ENCODE measurements at places on chromosomes 4 and X. TPM values are rescaled to one million over a fixed set of nuclear protein-coding genes. Genes with fewer than 3 reads are reported as not detected.

FGFBP2 gene
- not detected for total RNA-seq

- peak; percentile 50 for ATAC-seq
These were observed 256.8 kb upstream of the VCX start for GRCh38 chrX:7586126-7586525.

GRCh38 chrX:145923376-145923775, 105.7 kb downstream of the SLITRK2 start:
- ATAC-seq: no peak

PHEX gene
- total RNA-seq: 0.36 TPM

DNA sequence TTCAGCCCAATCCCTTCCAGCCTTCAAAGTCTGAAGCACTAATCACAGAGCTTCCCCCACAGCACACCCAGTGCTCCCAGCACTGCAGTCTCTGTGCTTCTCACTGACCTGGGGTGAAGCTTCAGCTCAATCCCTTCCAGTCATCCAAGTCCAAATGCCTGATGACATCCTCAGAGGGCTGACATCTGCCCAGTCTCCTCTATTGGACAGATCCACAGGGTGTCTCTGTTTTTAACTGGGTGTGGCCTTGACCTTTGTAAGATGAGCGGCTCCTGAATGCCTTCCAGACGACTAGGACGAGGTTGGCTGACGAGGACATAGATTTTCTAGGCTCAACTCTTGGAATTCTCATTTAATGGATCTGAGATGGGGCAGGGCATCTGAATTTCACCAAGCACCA, 7.6 kb upstream of the SLC2A9 start:
- peak; percentile 7 for ATAC-seq

- no peak for ATAC-seq
These were observed 384.8 kb downstream of the PPP4R3C start for GRCh38 chrX:27078371-27078770.

- ATAC-seq: no peak
These were observed 307.7 kb upstream of the DDX53 start for GRCh38 chrX:22691966-22692565.

FRMPD4 gene
- not detected for total RNA-seq

ZDHHC9 gene
- 12.8 TPM for total RNA-seq

RIBC1 gene
- total RNA-seq: 0.36 TPM

- peak; percentile 14 for ATAC-seq
These were observed 1.4 kb downstream of the L1CAM start for GRCh38 chrX:153884590-153884989.

- ATAC-seq: no peak
These were observed 29.8 kb downstream of the SAGE1 start for GRCh38 chrX:135923353-135923752.

CXCL10 gene
- total RNA-seq: 0.32 TPM

GRCh38 chr4:38834570-38834969, 22.0 kb downstream of the TLR6 start:
- no peak for ATAC-seq

GRCh38 chr4:122914292-122914904, 8.0 kb downstream of the NUDT6 start:
- peak; percentile 89 for ATAC-seq

SPIN4 gene
- total RNA-seq: 8.4 TPM

SPATA18 gene
- 11.9 TPM for total RNA-seq

LIMCH1 gene
- 15.5 TPM for total RNA-seq

DNA sequence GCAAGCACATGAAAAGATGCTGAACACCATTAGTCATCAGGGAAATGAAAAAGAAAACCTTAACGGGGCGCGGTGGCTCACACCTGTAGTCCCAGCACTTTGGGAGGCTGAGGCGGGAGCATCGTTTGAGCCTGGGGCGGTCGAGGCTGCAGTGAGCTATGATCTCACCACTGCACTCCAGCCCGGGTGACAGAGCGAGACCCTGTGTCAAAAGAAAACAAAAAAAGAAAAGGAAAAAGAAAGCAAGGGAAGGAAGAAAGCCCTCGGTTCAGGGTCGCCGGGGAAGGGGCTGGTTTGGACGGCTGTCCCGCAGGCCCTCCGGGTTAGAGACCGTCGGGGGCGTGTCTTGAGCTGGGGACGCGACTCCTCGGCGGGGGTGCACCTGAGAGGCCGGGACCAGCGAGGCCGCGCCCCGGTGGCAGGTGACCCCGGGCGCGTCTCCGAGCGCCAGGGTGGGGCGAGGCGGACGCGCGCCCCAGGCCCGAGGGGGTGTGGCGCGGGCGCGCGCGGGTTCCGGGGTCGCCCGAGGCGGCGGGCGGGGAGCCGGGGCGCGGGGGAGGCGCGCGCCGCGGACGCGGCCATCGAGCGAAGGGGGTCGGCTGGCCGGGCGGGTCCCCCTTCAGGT, 478 bp upstream of the PLXNA3 start:
- peak; percentile 44 for ATAC-seq

DNA sequence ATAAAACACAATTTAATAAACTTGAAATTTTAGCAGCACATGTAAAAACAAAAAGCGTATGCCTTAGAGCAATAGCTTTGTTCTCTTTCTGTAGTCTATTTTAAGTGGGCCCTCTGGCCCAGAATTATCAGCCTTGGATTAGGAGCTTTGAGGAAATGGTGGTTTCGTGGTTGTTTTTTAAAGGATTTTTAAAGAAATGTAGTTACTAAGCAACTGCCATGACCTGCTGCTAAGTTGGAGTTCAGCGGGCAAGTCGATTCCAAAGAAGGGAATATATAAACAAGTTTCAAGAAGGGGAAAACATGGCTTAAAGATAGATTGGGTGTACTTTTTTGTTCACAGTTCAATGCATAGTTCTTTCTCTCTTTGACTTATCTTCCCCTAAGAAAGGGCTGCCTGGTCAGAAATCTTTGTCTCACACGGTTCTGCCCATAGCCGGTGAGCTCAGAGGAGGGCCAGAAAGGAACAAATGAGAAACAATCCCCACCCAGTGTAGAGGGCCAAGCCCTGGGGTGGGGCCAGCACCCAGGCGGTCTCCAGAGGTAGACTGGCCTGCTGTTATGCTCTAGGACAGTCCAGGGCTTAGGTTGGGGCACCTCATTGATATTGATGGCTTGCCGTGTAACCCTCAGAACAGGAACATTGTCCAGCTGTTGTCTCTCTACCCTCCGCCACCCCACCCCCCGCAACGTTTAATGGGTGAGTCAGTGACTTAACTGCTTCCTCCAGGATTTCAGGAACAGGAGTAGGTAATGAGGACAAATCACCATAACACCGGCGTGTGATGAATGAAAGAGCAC, 32.5 kb downstream of the DLG3 start:
- peak; percentile 74 for ATAC-seq

NOCT gene
- 11.2 TPM for total RNA-seq

- no peak for ATAC-seq
These were observed 115.1 kb downstream of the GALNTL6 start for GRCh38 chr4:171928336-171928735.

- ATAC-seq: peak; percentile 69
These were observed at the start of gene PRPS2 for GRCh38 chrX:12791257-12792228. Gene PRPS2 (plus strand): TSS chrX:12791412. CDS start chrX:12791498, 86 bp downstream.

- ATAC-seq: peak; percentile 80
These were observed 291.6 kb upstream of the HS3ST1 start for GRCh38 chr4:11720292-11720691.

ABCG2 gene
- total RNA-seq: 0.92 TPM

- ATAC-seq: no peak
These were observed at the start of gene ITGB1BP2 for GRCh38 chrX:71301195-71301924. Gene ITGB1BP2 (plus strand): TSS chrX:71301750. CDS start chrX:71301807, 57 bp downstream.

GRCh38 chrX:42664680-42665079, 113.3 kb downstream of the PPP1R2C start:
- no peak for ATAC-seq

ELOVL6 gene
- 29.1 TPM for total RNA-seq

- ATAC-seq: no peak
These were observed 678.3 kb upstream of the NR3C2 start for GRCh38 chr4:149120331-149121022.

DNA sequence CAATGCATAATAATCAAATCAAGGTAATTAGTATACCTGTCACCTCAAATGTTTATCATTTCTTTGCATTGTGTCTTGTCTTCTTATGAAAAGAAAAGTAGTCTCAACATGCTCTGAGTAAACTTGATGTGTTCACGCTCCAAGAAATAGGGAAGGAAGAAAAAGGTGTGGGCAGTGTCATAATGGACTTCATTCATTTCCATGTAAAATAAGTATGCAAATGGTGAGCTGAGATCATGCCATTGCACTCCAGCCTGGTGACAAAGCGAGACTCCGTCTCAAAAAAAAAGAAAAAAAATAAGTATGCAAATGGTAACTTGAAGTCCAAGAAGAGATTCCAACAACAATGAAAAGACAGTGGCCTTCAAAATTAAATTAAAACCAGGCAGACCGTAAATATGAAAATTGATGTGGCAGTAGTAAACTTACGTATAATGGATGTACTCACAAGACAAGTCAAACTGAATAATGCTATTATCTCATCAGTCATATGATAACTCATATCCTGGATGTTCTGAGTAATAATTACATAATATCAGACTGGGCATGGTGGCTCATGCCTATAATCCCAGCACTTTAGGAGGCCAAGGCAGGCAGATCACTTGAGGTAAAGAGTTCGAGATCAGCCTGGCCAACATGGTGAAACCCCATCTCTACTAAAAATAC, 6.0 kb upstream of the CWH43 start:
- peak; percentile 89 for ATAC-seq

DNA sequence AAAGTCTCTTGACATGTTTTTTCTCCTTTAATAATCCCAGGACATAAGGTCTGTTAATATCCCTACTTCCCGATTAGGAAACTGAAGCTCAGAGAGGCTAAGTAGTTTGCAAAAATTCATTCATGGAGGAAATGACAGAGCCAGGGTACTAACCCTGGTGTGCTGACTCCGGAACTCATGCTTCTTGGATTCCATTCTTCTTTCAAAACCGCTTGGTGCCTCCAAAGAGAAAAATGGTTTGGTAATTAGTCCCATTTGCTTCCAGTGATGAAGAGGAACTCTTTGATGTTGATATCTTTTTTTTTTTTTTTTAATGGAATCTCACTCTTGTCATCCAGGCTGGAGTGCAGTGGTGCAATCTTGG, 146.9 kb downstream of the PALLD start:
- ATAC-seq: no peak

DNA sequence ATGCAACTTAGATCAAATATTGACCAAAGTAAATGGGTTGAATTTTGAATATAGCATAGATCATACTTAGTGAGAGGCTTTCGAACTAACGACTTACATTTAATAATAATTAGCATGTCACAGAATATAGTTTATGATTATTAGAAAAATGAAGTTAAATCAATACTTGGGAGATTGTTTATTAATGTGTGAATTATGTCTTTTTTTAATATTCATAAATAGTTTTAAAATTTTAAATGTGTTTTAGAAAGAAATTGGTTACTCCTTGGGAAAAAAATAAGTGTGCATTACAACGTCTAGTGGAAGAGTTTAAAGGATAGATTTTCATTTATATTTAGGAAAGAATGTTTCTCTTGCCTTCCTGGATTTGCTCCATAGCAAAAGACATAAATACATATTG, 7.3 kb downstream of the FGA start:
- no peak for ATAC-seq

DNA sequence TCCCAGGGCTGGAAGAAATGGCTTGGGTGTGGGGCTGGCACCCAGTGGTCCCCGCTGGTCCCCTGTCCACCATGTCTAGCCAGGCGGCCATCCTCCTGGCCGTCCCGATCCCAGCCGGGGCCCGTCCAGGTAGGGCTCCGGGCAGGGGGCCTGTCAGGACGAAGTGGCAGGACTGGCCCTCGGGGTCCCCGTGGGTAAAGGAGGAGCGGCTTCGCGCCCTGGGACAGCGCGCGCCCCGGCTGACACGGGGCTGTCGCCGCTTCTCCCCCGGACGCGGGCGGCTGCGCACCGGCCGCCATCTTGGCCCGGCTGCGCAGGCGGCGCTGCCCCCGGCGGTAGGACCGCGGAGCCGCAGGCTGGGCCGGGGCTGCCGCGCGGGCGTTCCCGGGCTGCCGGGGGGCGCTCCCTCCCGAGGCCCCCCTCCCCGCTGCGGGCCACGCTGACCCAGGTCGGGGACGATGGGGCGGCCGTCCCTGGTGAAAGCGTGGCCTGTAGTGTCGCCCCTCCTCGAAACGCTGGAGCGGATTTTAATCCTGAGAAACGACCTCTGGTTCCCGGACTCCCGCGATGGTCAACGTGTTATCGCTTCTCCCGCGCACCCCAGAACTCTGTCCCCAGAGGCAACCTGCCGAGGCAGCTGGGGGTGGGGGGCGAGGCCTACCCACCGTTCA, 60.4 kb upstream of the BCOR start:
- ATAC-seq: peak; percentile 36

NLGN3 gene
- total RNA-seq: 0.08 TPM

DNA sequence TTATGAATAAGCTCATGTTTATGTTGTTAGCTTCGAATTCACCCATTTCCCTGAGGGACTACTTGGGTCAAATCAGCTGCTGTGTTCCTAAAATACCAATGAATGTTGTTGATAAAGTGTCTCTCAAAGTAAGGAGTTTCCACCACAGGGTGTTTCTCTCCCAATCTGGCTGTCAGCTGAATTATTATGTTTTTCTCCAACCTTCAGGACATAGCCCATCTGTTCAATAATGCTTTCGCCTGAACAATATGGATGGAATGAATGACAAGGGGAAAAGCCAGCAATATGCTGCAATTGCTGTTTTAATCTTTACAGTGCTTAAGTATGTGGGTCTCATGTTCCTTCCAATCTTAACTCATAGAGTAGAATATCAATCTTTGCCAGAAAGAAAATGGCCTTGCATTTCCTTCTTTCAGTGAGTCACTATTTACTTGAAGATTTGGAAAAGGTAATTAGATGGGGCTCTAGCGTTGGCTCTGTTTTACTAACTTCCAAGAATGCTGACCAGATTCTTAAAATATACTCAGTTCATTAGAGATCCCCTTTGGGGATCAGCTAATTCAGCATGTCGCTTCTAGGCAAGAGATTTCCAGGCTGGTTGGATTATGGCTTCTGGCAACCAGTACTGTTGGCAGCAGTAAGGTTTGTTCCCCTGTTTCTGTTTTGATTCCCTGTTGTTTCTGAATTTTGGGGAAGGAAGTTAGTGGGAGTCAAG, 410.5 kb downstream of the PPP3CA start:
- no peak for ATAC-seq

DNA sequence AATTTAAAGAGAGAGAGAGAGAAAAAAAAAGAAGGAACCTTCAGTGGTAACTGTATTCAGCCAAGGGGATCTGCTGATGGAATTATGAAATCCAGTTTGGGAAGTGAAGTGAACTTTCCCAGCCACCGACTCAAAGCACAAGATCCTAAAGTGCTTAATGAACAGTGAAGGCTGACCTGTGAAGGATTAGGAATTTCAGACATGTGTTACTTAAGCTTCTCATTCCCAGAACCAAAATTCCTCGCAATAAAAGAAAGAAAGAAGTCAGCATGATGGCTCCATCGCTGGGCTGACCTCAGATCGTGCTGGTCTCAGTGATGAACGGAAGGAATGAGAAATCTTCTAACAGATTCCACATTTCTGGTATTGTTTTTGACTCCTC, 135.2 kb downstream of the ARSF start:
- no peak for ATAC-seq

- no peak for ATAC-seq
These were observed 100.5 kb downstream of the NAA11 start for GRCh38 chr4:79225360-79225759.

CLDN22 gene
- total RNA-seq: 0.16 TPM

Data from esophagus mucosa (tissue), 1 donor.